Skeletal muscle cell (primary cell): ENCODE measurements at places on chromosomes 3 and 15.

- DNase-seq = no peak
Measured at GRCh38 chr3:145170121-145170520, 990.9 kb downstream of the PLOD2 start.

GRCh38 chr3:181173227-181173626, 183.7 kb upstream of the DNAJC19 start:
- no peak for DNase-seq

- DNase-seq = no peak
Measured at GRCh38 chr3:130374908-130375307, 29.4 kb downstream of the COL6A5 start.

GRCh38 chr3:32719335-32719734, 34.3 kb downstream of the CNOT10 start:
- DNase-seq = no peak

DNA sequence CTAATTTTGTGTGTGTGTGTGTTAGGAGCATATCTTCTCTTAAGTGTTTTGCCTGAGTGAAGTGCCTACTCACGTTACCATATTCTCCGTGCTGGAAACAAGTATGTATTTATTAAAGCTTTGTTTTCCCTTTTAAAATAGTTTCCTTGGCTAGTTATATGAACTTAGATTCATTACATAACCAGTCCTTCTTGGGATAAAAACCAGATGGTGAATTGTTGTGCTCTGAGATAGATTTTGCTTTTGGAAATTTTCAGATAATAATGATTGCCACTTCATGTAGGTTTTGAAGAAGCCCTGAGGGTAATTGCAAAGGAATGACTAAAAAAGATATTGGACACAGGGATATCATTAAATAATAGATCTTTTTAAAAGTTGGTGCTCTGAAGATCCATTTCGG, 390.2 kb upstream of the SGO1 start:
- no peak for DNase-seq

DNA sequence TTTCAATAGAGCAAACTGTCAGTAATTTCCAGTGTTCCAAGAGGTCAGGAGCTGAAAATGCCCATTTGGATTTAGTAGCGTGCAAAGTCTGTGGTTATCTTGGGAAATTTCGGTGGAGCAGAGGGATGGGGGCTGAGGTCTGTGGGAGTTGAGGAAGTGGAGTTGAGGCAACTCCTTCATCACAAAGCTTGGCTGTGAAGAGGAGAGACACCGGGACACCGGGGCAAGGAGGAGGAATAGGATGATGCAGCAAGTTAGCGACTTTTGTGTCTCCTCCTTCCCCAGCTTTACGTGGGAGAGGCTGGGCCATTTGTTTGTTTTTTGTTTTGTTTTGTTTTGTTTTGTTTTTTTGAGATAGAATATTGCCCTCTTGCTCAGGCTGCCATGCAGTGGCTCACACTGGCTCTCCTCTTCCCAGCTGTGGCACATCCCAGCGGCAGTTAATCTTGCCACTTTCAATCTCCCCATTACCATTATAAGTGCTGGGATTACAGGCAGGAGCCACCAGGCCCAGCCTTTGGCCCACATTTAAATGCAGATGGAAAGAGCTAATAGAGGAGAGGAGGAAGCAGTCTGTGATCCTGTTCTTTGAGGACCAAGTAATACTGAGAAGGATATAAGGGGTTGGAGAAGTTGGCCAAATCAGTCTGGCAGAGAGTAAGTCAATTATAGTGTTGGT, 47.1 kb downstream of the CRTC3 start:
- DNase-seq = no peak

GRCh38 chr15:82393671-82394070, 35.9 kb upstream of the GOLGA6L9 start:
- DNase-seq = peak; percentile 16
